Ureter (tissue), 1 donor: ENCODE measurements at places on chromosomes 6 and 20. TPM values are rescaled to one million over a fixed set of nuclear protein-coding genes. Genes with fewer than 3 reads are reported as not detected.

Gene CCDC170
- total RNA-seq = 1.7 TPM

Gene TMEM200A
- total RNA-seq = 4.5 TPM

Gene SLC22A16
- not detected for total RNA-seq

Gene THEMIS
- total RNA-seq = 5.6 TPM

Gene GPSM3
- 33.9 TPM for total RNA-seq

GRCh38 chr6:156978948-156979347 lies 201.8 kb downstream of the ARID1B start:
- no peak for DNase-seq

GRCh38 chr6:38150681-38151296 lies 331.3 kb downstream of the ZFAND3 start:
- DNase-seq = peak; percentile 25

GRCh38 chr6:112352607-112353006 lies 5.5 kb downstream of the RFPL4B start:
- no peak for DNase-seq

DNA sequence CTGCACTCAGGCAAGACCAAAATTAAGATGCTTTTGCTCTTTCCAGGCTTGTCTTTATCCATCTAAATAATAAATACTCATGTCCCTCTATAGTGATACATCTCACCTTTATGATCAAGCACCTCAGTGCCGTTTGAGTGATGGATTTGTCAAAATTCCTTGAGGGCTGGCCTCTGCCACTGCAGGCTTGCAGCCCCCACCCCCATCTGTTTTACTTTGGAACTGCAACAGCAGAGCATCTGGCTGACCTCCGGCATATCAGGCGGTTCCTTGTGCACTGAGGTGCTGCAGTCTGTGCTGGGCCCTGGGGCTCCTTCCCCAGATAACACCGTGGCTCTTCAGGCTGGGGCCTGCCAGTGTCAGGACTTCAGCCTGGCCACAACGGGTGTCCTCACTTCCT lies 386.9 kb downstream of the CDH26 start:
- DNase-seq = no peak

DNA sequence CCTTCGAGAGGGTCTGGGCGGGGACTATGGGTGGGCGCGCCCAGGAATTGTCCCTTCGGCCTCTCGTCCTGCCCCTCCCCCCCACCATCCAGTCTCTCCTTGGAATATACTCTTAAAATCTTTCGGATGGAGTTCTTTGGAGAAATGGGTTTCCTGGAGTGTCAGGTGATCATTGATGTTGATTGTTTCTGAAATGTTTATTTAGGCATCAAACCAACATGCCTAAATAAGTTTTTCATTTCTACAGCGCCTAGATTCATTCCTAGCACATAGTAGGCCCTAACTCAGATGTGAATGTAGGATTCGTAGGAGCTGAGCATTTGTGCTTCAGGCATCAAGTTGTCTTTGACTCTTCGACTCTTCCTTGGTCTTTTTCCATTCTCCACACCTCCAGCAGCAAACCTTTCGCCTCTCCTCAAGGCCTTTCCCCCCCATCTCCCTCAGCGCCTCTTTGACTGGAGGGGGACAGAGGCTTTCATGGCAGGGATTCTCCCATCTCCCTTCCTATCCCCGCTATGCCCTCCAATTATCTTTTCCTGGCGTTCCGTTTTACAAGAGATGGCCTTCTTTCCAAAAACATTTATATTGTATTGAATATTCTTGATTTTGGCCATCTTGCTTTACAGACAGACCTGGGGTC lies 610 bp downstream of the CASP8AP2 start:
- no peak for DNase-seq

GRCh38 chr20:61922411-61922810 lies 143.3 kb downstream of the TAF4 start:
- no peak for DNase-seq
